Neural crest cell (in vitro differentiated cells): ENCODE measurements at places on chromosomes 6 and 20. TPM values are rescaled to one million over a fixed set of nuclear protein-coding genes. Genes with fewer than 3 reads are reported as not detected.

The SIM1 gene
- 0.55 and 0.58 TPM in 2 replicates for total RNA-seq

The LY6G6F gene
- not detected in 2 replicates for total RNA-seq

The TXLNB gene
- total RNA-seq = 0.61 and 0.65 TPM in 2 replicates

The ENPP4 gene
- 3.3 and 3.6 TPM in 2 replicates for total RNA-seq

The ATP6V1G2 gene
- 3.3 and 5.1 TPM in 2 replicates for total RNA-seq

The ERVFRD-1 gene
- not detected in 2 replicates for total RNA-seq

The TP53TG5 gene
- total RNA-seq = not detected in 2 replicates

The GRM1 gene
- 0.20 and 0.63 TPM in 2 replicates for total RNA-seq

The HLA-DQA1 gene
- not detected in 2 replicates for total RNA-seq

The PRL gene
- not detected in 2 replicates for total RNA-seq

GRCh38 chr6:90559931-90560330, 26.9 kb downstream of the MAP3K7 start:
- DNase-seq = no peak
- no peak overlapping the region for H3K27ac ChIP-seq
- no peaks in the 10 kb centered on the region for H3K27me3 ChIP-seq
- H3K4me3 ChIP-seq = no peak overlapping the region

GRCh38 chr6:42783177-42783875, 1.5 kb downstream of the BICRAL start:
- peak; percentile 54 for DNase-seq
- peak overlapping the region; percentile 99 for H3K27ac ChIP-seq
- H3K4me1 ChIP-seq = peaks cover 11% of the 10 kb centered on the region
- H3K27me3 ChIP-seq = peaks cover 5% of the 10 kb centered on the region
- no peak overlapping the region for H3K4me3 ChIP-seq

- no peaks in the 10 kb centered on the region for H3K36me3 ChIP-seq
- H3K4me3 ChIP-seq = no peak overlapping the region
Observed at GRCh38 chr20:23059846-23060245, 10.4 kb upstream of the THBD start.

DNA sequence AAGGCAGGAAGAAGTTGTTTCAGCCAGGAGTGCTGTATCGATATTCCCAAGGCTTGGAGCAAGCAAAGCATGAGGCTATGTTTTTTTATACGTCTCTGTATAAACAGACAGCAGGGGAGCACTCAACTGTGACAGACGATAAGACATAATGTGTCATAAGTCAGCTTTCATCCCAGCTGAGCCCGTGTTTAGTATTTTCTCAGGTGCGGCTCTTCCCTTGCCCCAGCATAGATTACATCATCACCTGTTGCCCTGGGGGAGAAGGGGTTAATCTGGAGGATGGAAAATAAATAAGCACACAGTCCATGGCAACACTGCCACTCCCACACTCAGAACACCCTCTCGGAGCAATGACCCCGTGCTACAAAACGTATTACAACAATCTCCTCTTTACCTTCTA, 22.1 kb upstream of the KCNK5 start:
- H3K27ac ChIP-seq = no peak overlapping the region
- H3K4me3 ChIP-seq = no peak overlapping the region
- no peak for DNase-seq
- no peaks in the 10 kb centered on the region for H3K36me3 ChIP-seq

GRCh38 chr20:22611636-22612035, 27.3 kb upstream of the FOXA2 start:
- peaks cover 81% of the 10 kb centered on the region for H3K27me3 ChIP-seq
- no peak overlapping the region for H3K27ac ChIP-seq
- DNase-seq = no peak

GRCh38 chr20:21511850-21512633, 1.8 kb downstream of the NKX2-2 start:
- peaks cover 32% of the 10 kb centered on the region for H3K4me1 ChIP-seq
- no peak overlapping the region for H3K27ac ChIP-seq
- H3K36me3 ChIP-seq = no peaks in the 10 kb centered on the region
- no peak overlapping the region for H3K4me3 ChIP-seq
- H3K27me3 ChIP-seq = peaks cover 96% of the 10 kb centered on the region

DNA sequence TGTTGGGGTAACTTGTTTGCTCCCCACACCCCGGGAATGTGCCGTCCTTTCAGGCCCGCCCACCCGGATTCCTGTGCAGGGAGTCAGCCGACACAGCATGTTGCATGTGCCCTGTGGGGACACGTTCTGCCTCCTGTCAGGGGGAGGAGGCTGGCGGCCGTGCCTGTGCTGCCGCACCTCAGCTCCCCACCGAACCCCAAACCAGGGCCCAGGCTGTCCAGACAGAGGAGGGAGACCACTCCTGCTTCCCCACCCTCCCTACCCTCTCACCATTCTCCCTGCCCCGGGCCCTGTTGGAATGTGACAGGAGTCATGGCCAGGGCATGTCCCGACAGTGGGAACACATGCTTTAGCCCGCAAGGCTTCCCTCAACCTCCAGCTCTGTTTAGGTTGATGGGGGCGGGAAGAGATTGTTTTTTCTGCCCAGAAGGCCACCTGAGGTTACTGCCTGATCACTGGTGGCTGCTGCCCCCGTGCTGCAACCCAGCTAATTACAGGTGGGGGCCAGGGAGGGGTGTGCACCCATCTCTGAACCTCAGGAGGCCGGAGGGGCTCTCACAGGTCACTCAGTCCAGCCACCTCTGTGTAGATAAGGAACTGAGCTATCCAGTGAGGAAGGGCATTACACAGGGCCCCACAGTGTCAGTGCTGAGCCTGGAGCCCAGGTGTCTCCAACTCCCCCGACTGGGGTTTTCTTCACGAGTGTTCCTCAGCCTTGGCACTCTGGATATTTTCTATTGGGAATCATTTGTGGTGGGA, 13.6 kb downstream of the LRRC73 start:
- H3K27me3 ChIP-seq = no peaks in the 10 kb centered on the region
- no peaks in the 10 kb centered on the region for H3K36me3 ChIP-seq

DNA sequence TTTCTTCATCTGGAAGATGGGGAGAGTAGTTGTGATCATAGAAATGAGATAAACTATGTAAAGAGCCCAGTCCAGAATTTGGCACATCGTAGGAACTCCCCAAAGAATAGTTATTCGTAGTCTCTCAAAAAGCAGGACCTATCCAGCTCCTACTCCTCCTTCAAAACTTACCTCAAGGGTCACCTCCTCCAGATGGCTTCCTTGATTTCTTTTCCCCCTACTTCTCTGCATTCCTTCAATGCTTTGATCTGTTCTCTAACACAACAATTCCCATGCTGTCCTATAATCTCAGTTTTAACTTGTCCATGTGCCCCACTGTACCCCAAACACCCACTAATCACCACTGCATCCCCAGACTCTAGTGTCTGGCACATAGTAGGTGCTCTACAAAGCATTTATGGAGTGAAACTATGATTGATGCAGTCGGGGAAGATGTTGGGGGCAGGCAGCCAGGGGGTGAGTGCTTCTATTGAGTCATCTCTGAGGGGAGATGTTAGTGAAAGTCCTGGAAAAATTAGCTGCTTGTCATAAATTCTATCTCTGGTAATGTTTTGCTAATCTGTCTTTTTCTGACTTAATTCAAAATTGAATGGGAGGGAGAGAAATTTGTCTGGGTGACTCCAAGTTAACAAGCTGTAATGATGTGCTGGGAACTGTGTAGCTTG, 181.3 kb upstream of the KCNG1 start:
- H3K27ac ChIP-seq = no peak overlapping the region
- H3K36me3 ChIP-seq = no peaks in the 10 kb centered on the region
- DNase-seq = no peak
- peaks cover 8% of the 10 kb centered on the region for H3K27me3 ChIP-seq

DNA sequence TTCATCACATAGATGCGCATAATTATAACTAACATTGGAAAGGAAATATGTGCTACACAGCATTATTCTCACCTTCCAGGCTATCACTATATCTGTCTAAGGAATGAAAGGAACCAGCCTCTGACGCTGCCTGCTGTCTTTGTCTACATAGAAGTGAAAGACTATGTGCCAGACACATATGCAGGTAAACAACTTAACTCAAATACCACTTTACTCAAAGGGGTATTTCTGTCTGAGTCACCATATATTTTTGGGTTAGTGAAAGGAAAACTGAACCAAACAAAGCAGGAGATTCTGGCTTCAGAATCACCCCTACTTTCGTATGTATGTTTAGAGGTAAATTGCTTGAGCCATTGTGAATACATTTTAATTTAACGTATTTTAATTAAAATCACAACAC, 328.6 kb upstream of the PLCB4 start:
- no peak overlapping the region for H3K27ac ChIP-seq
- H3K27me3 ChIP-seq = no peaks in the 10 kb centered on the region
- no peak for DNase-seq
- no peaks in the 10 kb centered on the region for H3K4me1 ChIP-seq

GRCh38 chr20:58981628-58982364, 740 bp downstream of the NELFCD start:
- H3K27me3 ChIP-seq = no peaks in the 10 kb centered on the region
- H3K4me1 ChIP-seq = peaks cover 27% of the 10 kb centered on the region
- peak overlapping the region; percentile 77 for H3K27ac ChIP-seq
- H3K4me3 ChIP-seq = peak overlapping the region; percentile 94
- no peak for DNase-seq

GRCh38 chr6:10411971-10412460, 2.9 kb downstream of the TFAP2A start:
- peaks cover 95% of the 10 kb centered on the region for H3K27me3 ChIP-seq
- peaks cover 8% of the 10 kb centered on the region for H3K36me3 ChIP-seq
- DNase-seq = no peak
- peak overlapping the region; percentile 90 for H3K4me3 ChIP-seq
- H3K4me1 ChIP-seq = peaks cover 53% of the 10 kb centered on the region

- H3K27me3 ChIP-seq = peaks cover 46% of the 10 kb centered on the region
- DNase-seq = no peak
- no peak overlapping the region for H3K27ac ChIP-seq
- H3K36me3 ChIP-seq = no peaks in the 10 kb centered on the region
Observed at GRCh38 chr20:38810926-38811630, 5.6 kb downstream of the PPP1R16B start.

- no peaks in the 10 kb centered on the region for H3K27me3 ChIP-seq
- no peak overlapping the region for H3K27ac ChIP-seq
- H3K4me3 ChIP-seq = no peak overlapping the region
Observed at GRCh38 chr20:49268600-49269365, 9.1 kb downstream of the ZNFX1 start.

DNA sequence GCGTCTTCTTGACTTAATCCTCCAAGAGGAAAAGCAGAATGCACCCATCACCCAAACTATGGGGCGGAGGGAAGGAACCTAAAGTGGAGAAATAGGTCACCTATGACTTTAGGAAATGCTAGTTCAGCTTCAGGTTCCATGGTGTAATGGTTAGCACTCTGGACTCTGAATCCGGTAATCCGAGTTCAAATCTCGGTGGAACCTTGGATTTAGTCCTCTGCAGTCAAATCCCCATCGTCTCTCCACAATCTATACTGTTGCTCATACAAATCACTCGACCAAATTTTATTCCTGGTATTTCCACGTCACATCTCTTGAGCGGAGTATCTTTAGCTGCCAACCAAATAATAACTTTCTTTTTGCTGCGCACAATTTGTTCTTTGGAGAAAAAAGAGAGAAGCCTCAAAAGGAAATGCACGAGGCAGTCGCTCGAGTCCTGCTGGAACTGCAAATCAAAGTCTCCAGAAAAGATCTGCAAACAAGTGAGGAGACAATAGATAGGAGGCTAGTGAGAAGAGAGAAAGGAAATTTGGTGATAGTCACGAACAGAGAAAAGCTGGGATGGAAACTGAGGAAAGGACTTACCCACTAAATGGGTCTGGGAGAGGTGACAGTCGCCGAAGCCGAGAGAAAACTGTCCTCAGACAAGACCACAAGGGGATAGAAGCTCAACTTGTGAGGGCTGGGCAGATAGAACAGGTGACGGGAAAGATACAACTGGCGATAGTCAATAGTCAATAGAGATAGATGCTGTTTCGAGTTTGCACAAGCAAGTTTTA, 16.6 kb downstream of the POM121L2 start:
- no peak overlapping the region for H3K27ac ChIP-seq
- H3K4me3 ChIP-seq = peak overlapping the region; percentile 91
- peak; percentile 32 for DNase-seq
- peaks cover 93% of the 10 kb centered on the region for H3K27me3 ChIP-seq
- peaks cover 4% of the 10 kb centered on the region for H3K36me3 ChIP-seq

GRCh38 chr6:158143700-158144099, 24.4 kb downstream of the SERAC1 start:
- DNase-seq = no peak
- peaks cover 27% of the 10 kb centered on the region for H3K36me3 ChIP-seq
- H3K27ac ChIP-seq = no peak overlapping the region
- no peaks in the 10 kb centered on the region for H3K27me3 ChIP-seq
- H3K4me3 ChIP-seq = no peak overlapping the region

GRCh38 chr20:61965606-61966491, 99.8 kb downstream of the TAF4 start:
- DNase-seq = no peak
- no peak overlapping the region for H3K4me3 ChIP-seq
- no peak overlapping the region for H3K27ac ChIP-seq
- no peaks in the 10 kb centered on the region for H3K27me3 ChIP-seq

- H3K4me1 ChIP-seq = peaks cover 9% of the 10 kb centered on the region
- H3K4me3 ChIP-seq = no peak overlapping the region
- no peaks in the 10 kb centered on the region for H3K27me3 ChIP-seq
Observed at GRCh38 chr20:61455508-61456215, 203.6 kb downstream of the CDH4 start.

DNA sequence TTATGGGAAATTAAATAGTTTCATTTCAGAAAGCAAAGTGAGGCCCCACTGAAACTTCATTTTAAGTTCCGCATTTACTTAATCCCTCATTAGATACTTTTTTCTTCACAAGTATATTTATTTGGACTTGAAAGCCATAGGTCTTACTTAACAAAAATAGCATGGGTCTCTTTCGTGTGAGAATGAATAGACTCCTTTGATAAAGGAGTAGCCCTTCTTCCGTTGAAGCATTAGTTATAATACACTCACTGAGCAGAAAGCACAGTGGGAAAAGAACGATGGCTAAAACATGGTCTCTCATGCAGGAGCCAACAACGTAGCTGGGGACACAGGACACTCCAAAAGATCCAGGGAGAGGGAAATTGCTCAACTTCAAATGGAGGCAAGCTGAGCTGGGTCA, 130.4 kb downstream of the SLC23A2 start:
- H3K27ac ChIP-seq = peak overlapping the region; percentile 77
- H3K4me1 ChIP-seq = peaks cover 9% of the 10 kb centered on the region
- no peaks in the 10 kb centered on the region for H3K27me3 ChIP-seq
- peaks cover 8% of the 10 kb centered on the region for H3K36me3 ChIP-seq
- no peak for DNase-seq

GRCh38 chr6:127484212-127484863, 25.1 kb upstream of the KIAA0408 start:
- H3K4me3 ChIP-seq = no peak overlapping the region
- H3K27ac ChIP-seq = no peak overlapping the region
- DNase-seq = no peak
- peaks cover 20% of the 10 kb centered on the region for H3K36me3 ChIP-seq

- DNase-seq = no peak
- no peak overlapping the region for H3K4me3 ChIP-seq
- no peaks in the 10 kb centered on the region for H3K36me3 ChIP-seq
Observed at GRCh38 chr6:133326584-133326983, 85.4 kb downstream of the EYA4 start.

DNA sequence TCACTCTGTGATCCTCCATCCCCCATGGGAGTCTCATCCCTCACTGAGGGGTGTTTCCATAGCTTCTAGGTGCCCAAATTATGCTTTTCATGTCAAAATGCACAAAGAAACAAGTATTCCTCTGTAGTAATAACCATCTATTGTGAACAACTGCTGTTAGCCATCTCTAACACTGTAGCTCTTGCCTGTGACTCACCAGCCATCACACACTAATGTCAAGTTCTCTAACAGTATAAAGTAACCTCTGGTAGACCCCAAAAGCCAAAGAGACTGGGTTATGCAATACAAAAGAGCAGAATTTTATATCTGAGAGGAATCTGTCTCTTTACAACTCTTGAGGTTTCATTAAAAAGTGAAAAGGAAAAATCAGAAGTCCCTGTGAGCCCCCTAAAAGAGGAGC, 25.4 kb upstream of the IYD start:
- H3K27me3 ChIP-seq = no peaks in the 10 kb centered on the region
- H3K27ac ChIP-seq = no peak overlapping the region
- DNase-seq = no peak
- no peaks in the 10 kb centered on the region for H3K36me3 ChIP-seq
- no peaks in the 10 kb centered on the region for H3K4me1 ChIP-seq
